CD4-positive, alpha-beta T cell treated with Interleukin-15 for 1 hour (primary cell): ENCODE measurements at places on chromosomes 3 and 15.

DNA sequence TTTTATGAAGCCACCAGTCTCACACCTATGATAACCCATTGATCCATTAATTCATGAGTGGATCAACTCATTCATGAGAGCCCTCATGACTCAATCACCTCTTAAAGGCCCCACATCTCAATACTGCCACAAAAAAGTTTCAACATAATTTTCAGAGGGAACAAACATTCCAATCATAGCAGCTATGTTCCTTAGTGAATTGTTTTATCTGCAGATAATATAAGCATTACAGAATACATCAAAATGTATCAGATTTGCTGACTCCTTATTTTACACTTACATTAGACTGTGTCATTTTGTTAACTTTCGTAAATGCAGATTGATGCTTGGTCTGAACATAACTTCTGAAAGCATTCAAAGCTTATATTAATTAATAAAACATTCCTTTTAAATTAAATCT is 155.3 kb upstream of the MBNL1 start:
- DNase-seq, result no peak

DNA sequence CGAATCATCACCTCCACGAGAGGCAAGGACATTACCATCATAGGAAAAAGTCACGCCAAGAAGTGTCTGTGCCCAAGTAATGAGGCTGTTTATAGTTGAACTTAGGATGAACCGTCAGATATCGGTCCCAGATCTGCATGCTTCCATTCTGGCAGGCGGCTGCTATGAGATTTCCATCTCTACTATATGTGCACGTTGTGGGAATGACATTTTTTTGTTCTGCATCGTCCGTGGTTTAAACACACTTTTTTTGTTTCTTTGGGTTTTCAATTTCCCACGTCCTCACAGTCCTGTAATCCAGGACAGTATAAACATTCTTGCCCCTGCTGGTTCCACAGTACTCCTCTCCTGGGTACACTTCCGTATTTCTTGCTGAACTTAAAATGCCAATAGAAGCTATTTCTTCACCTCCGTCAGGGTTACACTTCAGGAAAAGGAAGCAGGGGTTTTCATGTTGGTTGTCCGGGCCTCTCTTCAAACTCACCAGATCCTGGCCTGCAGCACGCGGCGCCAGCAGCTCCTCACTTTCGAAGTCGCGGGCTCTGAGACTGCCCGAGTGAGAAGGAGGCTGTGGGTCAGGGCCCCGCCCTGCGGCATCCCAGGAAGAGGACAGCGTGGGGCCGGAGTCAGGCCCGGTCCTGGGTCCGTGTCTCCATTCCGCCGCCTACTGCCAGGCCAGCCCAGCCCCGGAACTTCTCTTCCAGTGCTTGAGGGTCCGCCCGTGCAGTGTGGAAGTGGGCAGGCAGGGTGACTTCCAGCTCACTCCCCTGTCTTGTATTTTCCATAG is 9.8 kb upstream of the TM4SF4 start:
- DNase-seq, result no peak

DNA sequence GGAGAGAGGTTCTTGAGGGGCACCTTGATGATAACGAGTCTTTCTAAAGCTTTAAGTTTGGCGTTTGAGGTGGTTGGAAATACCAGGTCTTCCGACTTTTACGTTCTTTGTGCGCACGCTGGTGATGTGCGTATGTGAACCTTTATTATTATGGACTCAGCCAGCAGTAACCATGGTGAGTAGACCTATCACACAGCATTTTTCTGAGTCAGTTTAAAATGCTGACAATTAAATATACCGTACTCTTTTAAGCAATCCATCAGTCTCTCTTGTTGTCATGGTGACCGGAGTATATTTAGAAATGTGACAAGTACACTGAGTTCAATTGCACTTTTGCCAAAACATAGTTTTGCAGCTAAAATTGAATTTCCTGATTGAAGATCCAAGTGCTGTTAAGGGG is 172.2 kb downstream of the LPP start:
- DNase-seq, result no peak

- no peak for DNase-seq
Observed at GRCh38 chr3:112632596-112632995, 8.3 kb downstream of the CCDC80 start.

DNA sequence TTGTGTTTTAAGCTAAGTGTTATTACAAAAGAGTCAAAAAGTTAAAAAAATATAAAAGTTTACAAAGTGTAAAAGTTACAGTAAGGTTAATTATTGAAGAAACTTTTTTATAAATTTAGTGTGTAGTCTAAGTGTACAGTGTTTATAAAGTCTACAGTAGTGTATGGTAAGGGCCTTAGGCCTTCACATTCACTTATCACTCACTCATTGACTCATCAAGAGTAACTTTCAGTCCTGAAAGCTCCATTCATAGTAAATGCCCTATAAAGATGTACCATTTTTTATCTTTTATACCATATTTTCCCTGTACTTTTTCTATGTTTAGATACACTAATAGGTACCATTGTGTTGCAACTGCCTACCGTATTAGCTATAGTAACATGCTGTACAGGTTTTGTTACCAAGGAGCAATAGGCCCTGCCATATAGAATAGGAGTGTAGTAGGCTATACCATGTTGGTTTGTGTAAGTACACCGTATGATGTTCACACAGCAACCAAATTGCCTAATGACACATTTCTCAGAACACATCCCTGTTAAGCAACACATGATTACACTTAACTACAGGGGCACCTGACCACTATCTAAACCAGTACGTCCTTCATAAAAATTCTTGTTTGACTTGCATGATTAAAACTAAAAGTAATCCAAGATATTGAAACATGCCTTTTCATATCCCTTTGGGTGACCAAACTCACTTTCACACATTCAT is 17.2 kb downstream of the RAD18 start:
- no peak for DNase-seq

DNA sequence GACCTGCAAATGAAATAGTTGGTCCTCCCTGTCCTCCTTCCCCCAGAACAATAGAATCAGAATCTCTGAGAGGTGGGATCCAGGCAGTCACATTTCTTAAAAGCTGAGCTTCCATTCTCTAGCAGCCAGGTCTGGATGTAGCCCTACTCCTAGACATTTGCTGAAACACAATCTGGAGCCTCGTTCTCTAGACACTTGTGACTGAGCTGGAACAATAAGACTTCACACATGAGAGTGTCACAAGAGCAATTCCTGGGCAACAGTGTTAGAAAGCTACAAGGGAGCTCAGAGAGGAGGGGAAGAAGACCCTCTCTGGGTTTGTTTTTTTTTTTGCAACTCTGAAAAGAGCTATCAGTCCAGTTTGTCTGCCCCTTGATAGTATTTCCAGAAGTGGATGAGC is 14.5 kb downstream of the CORO2B start:
- DNase-seq, result no peak

- no peak for DNase-seq
Observed at GRCh38 chr3:101999177-101999779, 150.0 kb downstream of the NFKBIZ start.

DNA sequence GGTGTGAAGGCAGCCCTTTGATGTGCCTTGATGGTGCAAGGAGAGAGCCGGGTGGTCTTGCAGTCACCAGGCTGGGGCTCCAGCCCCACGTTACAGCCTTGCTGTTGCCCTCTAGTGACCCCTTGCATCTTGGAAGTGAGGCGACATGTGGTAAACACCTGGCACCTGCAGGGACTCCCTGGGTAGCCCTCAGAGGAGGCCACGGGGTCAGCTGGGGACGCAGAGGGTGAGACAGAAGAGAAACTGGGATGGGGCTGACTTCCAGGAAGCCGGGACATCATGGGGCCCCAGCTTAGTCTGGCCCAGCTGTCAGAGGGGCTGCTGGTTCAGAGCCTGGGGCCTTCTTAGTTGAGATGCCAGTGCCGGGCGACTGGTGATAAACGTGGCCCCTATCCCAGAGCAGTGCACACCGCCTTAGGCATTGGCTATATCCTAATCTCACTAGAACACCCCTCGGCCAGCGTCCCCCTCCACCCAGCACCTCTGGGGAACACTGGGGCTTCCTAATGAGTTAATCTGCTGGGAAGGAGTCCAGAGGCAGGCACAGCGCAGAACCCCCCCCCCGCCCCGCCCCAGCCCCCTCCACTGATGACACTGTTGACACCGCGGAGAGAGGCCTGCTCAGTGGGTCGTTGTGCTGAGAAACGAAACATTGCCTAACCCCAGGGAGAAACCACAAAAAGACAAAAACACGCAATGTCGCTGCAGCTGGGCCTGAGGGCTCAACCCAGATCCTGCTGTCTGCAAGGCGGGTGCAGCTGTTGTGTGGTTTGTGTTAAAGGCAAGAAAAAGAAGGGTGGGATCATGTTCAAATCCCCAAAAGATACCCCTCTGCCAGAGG is 60.5 kb upstream of the KLF13 start:
- DNase-seq, result peak; percentile 84
